Heart right ventricle (tissue), 16 donors: ENCODE measurements at places on chromosomes 3 and 15.

- no peaks in the 10 kb centered on the region for H3K36me3 ChIP-seq
- H3K4me1 ChIP-seq, result no peaks in the 10 kb centered on the region
- DNase-seq, result no peak
- H3K27me3 ChIP-seq, result no peaks in the 10 kb centered on the region
Observed at GRCh38 chr15:48680841-48681240, 35.3 kb upstream of the FBN1 start.

GRCh38 chr3:8324747-8325146 lies 176.9 kb upstream of the LMCD1 start:
- H3K27me3 ChIP-seq, result no peaks in the 10 kb centered on the region
- H3K4me3 ChIP-seq, result no peak overlapping the region
- no peaks in the 10 kb centered on the region for H3K36me3 ChIP-seq
- no peak overlapping the region for H3K27ac ChIP-seq
- H3K4me1 ChIP-seq, result no peaks in the 10 kb centered on the region

- no peak overlapping the region for H3K4me3 ChIP-seq
- no peaks in the 10 kb centered on the region for H3K4me1 ChIP-seq
- no peak overlapping the region for H3K27ac ChIP-seq
- H3K27me3 ChIP-seq, result no peaks in the 10 kb centered on the region
Observed at GRCh38 chr3:74992898-74993297, 378.4 kb upstream of the CNTN3 start.

- H3K4me1 ChIP-seq, result peaks cover 68% of the 10 kb centered on the region
- no peaks in the 10 kb centered on the region for H3K36me3 ChIP-seq
- no peak overlapping the region for H3K4me3 ChIP-seq
- no peak for DNase-seq
- H3K27me3 ChIP-seq, result no peaks in the 10 kb centered on the region
Observed at GRCh38 chr3:30693470-30694120, 87.2 kb downstream of the TGFBR2 start.

DNA sequence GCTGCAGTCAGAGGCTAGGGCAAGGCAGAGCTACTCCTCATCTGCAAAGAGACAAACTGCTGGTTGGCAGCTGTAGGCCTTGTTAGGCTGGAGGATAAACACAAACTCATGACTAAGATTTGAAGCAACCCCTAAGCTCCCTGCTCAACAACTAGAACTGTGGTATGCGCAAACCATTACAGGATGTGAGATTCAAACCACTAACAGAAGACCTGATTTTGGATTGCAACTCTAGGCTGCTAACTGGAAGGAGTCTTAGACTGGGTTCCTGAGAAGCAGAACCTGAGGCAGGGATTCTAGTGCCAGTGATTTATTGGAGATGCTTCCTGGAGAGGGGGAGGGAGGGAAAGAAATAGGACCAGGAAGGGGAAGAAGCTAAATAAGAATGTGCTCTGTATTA lies 22.5 kb downstream of the CCR4 start:
- no peaks in the 10 kb centered on the region for H3K27me3 ChIP-seq
- H3K4me1 ChIP-seq, result no peaks in the 10 kb centered on the region
- H3K27ac ChIP-seq, result no peak overlapping the region

GRCh38 chr15:90787881-90788280 lies 70.7 kb downstream of the BLM start:
- H3K36me3 ChIP-seq, result no peaks in the 10 kb centered on the region
- H3K27me3 ChIP-seq, result no peaks in the 10 kb centered on the region
- no peak overlapping the region for H3K27ac ChIP-seq
- DNase-seq, result no peak

GRCh38 chr3:108054935-108055334 lies 35.9 kb downstream of the CD47 start:
- no peaks in the 10 kb centered on the region for H3K27me3 ChIP-seq
- H3K27ac ChIP-seq, result no peak overlapping the region
- H3K4me1 ChIP-seq, result no peaks in the 10 kb centered on the region
- peaks cover 72% of the 10 kb centered on the region for H3K36me3 ChIP-seq

- no peak for DNase-seq
- H3K4me1 ChIP-seq, result no peaks in the 10 kb centered on the region
- no peak overlapping the region for H3K4me3 ChIP-seq
- no peaks in the 10 kb centered on the region for H3K36me3 ChIP-seq
- peak overlapping the region; percentile 3 for H3K27ac ChIP-seq
Observed at GRCh38 chr3:197317250-197317963, 19.0 kb upstream of the DLG1 start.

DNA sequence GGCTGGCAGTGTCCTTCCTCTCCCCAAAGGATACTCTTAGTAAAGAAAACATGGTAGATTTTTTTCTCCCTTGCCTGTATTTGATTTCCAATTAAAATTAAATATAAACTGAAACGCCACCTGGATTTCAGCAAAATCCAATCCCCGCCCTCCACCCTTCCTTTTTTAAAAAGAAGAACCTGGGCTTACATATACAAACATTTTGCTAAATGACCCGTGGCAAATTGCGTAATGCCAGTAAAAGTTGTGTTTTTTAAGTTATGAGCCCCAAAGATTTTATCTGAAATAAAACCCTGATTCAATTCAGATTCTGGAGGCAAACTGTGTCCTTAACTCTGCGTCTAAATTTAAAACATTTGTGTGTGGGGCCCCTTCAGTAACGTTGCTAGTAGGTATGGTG lies 403.0 kb downstream of the FOXP1 start:
- H3K27me3 ChIP-seq, result no peaks in the 10 kb centered on the region
- H3K36me3 ChIP-seq, result no peaks in the 10 kb centered on the region
- H3K4me1 ChIP-seq, result peaks cover 3% of the 10 kb centered on the region
- no peak for DNase-seq
- H3K4me3 ChIP-seq, result no peak overlapping the region

- DNase-seq, result no peak
- H3K4me3 ChIP-seq, result no peak overlapping the region
- no peaks in the 10 kb centered on the region for H3K36me3 ChIP-seq
- H3K27ac ChIP-seq, result no peak overlapping the region
Observed at GRCh38 chr3:65575376-65575840, 463.3 kb downstream of the MAGI1 start.

GRCh38 chr3:31369637-31370379 lies 162.9 kb upstream of the STT3B start:
- no peaks in the 10 kb centered on the region for H3K36me3 ChIP-seq
- no peak for DNase-seq
- H3K4me3 ChIP-seq, result no peak overlapping the region
- no peak overlapping the region for H3K27ac ChIP-seq
- no peaks in the 10 kb centered on the region for H3K4me1 ChIP-seq
- no peaks in the 10 kb centered on the region for H3K27me3 ChIP-seq

DNA sequence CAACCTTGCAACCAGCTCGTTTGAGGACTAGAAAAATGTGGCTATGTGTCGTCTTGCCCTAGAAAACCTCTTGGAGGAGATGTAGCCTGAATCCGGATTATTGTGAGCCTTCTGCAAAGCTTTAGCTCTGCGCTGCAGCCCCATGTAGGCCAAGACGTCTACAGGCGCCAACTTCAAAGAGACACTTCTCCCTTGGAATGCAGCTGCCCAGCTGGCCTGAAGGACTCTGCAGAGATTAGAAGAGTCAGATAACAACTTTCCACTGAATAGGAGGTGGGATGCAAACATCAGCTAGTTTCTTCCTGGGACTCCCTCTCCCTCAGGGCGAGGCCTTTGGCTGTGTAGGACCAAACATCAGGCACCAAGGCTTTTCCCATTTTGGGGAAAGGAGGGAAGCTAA lies 356.5 kb upstream of the IL12A start:
- H3K36me3 ChIP-seq, result no peaks in the 10 kb centered on the region
- H3K4me3 ChIP-seq, result no peak overlapping the region
- no peaks in the 10 kb centered on the region for H3K4me1 ChIP-seq
- no peaks in the 10 kb centered on the region for H3K27me3 ChIP-seq
- DNase-seq, result no peak

GRCh38 chr3:124826703-124827102 lies 60.5 kb downstream of the ITGB5 start:
- DNase-seq, result no peak
- H3K36me3 ChIP-seq, result no peaks in the 10 kb centered on the region
- no peak overlapping the region for H3K27ac ChIP-seq
- peaks cover 45% of the 10 kb centered on the region for H3K4me1 ChIP-seq
- H3K4me3 ChIP-seq, result no peak overlapping the region

DNA sequence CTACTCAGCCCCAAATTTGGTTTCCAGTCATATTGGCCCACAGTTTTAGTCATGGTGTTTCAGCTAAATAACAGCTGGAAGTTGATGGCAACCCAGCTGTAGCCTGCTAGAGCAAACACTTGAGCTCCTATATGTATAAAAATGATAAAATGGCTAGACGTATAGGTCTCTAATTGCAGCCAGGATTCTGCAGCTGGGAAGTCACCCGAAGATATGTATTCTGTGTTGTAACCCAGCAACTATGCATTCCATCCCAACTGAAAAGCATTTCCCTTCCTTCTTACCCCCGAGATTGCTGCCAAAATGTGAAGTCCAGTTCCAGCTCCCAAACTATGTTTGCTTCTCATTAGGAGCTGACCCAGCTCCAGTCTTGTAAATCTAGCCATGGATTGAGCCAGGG lies 408.4 kb downstream of the AGBL1 start:
- H3K4me3 ChIP-seq, result no peak overlapping the region
- no peak overlapping the region for H3K27ac ChIP-seq
- no peaks in the 10 kb centered on the region for H3K36me3 ChIP-seq
- H3K4me1 ChIP-seq, result no peaks in the 10 kb centered on the region
- DNase-seq, result no peak

DNA sequence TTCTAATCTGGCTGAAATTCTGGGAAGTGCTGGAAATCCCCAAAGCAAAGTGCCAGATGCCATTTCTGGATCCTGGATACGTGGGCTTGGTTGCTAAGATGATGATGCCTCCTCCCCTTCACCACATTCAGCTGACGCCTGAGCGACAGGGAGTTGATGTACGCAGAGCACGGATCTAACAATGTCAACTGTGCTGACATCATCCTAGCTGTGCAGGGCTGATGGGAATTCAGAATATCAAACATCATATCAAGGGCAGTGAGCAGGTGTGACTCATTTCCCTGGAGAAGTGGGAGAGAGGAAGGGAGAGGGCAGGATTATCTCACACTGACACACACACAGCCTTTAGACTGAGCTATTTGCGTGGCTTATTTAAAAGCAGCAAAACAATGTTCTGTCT lies 92.6 kb upstream of the ZBTB20 start:
- peaks cover 18% of the 10 kb centered on the region for H3K4me1 ChIP-seq
- no peaks in the 10 kb centered on the region for H3K36me3 ChIP-seq
- H3K27me3 ChIP-seq, result no peaks in the 10 kb centered on the region
- no peak overlapping the region for H3K4me3 ChIP-seq

- H3K4me3 ChIP-seq, result no peak overlapping the region
- H3K36me3 ChIP-seq, result no peaks in the 10 kb centered on the region
- H3K27me3 ChIP-seq, result no peaks in the 10 kb centered on the region
- H3K27ac ChIP-seq, result no peak overlapping the region
- DNase-seq, result no peak
- no peaks in the 10 kb centered on the region for H3K4me1 ChIP-seq
Observed at GRCh38 chr3:142497729-142498128, 49.9 kb upstream of the XRN1 start.
